ENCODE measurements at places on chromosomes 16 and 17.

DNA sequence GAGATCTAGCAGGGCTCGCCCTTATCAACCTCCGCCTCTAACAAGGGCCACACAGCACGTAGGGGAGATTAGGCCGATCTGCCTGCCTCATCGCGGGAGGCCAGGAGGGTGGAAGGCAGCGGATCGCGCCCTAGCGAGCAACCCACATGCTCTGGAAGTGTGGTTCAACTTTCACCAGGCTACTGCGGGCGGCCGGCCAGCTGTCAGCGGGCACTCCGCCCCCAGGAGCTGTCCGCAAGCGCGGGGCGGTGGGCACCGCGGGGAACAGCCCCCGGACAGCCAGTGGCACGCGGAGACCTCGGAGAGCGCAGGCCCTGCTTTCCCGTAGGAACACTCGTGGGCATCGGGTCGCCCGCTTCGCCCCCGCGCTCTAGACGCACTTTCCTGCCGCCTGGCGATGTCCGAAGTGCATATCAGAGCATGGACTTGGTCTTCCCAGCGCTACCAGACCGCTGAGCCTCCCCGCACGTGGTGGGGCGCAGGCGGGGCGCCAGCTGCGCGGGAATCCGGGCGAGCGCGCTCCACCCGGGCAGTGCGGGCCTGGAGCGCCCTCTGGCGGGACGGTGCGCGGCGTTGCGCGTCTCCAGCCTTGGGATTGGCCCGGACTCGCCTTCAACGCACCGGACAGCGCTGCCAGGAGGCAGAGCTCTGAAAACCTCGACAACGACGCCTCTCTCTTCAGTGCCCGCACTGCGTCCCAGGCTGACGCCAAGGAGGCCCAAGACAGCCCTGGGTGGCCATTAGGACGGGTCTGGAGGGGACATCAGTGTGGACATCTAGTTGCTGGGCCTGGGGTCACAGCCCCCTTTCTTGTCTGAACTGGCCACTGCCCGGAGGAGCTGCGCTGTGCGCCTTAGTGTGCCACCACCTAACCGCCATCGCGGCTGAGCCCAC, 3.6 kb upstream of the ZNHIT3 start:
- DNase-seq: peak; percentile 71

GRCh38 chr16:15966420-15966819, 17.0 kb downstream of the ABCC1 start:
- DNase-seq: peak; percentile 26

DNA sequence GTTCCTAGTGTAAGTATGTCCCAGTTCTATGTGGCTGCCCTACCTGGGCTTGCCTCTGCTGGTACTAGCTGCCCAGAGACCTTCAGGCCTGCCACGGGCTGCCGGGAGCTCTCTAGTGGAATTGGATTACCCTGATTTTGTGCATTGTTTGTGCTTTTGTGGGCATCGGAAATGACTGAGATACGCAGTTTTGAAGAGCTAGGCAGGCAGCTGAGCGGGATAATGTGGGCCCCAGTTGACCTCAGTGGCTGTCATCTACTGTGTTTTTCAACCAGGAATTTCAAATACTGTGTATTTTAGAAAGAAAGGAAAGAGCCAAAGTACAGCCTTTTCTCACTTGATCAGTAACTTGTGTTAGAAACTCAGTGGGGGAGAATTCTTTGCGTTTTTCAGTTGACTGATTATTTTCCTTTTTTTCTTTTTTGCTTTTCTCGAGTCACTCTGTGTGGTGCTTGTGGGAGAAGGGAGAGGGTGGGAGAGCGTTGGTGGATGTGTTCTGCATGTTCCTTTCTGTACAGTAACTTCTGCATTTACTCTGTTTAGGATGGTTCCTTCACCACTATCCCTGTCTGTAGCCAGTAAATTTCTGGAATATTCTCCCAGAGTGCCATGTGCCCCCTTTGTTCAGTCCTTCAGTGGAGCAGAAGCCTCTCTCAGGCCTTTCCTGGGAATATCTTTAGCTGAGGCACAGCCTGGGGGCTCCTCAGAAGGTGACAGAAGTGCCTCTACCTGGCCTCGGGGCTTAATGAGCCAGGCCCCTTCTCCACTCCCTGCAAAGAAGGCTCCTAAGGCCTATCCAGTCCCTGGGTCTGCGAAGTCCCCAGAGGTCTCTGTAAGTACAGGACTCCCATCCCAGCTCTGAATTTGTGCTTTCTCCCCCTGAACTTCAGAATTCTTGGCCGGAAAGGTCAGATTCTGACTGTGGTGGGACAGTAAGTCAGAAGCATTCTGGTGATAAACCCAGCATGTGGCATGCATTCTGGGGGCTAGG, 15.0 kb upstream of the SLC12A3 start:
- no peak for DNase-seq

DNA sequence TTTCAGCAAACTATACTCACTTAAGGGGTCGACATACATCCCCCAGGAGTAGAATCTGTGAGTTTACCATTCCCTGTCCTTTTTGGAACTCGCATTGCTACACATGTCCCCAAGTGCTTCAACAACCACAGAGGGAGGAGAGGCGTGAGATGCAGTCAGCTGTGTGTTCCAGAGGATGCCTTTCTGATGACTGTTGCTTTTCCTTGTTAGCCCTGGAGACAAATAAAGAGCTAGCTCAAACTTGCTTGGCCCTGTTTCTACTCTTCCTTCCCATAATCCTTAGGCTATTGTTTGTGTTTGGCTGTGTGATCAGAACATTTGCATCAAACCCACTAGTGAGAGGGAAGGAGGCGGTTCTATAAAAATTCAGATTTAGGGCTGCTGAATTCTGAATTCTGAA, 264.0 kb downstream of the ENGASE start:
- peak; percentile 6 for DNase-seq

DNA sequence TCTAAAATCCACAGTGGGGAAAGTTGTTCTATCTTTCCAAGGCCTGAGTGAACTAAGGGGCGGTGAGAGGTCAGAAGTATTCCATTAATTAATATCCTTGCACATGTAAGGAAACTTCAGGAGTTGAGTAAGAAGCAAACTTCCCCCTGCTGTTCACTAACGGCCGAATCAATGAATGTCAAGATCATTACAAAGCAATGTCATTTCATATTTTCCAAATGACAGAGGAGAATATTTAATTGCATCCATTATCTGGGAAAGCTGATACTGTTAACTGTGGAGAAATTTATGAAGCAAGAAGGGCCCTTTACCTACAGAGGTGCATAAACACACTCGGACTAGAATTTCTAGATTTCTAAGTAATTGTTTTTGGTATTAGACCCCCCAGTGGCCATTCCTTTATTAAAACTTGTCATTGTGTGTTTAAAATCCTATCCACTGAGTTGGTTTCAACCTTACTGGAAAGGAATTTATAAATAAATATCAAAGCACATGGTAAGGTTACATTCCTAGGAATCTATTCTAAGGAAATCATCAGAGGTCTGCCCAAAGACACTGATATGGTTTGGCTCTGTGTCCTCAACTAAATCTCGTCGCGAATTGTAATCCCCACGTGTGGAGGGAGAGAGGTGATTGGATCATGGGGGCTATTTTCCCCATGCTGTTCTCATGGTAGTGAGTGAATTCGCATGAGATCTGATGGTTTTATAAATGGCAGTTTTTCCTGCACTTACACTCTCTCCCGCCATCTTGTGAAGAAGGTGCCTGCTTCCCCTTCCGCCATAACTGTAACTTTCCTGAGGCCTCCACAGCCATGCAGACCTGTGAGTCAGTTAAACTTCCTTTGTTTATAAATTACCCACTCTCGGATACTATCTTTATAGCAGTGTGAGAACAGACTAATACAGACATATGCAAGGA, 20.4 kb upstream of the SMURF2 start:
- DNase-seq: no peak

GRCh38 chr17:68847711-68848110, 107.5 kb downstream of the ABCA8 start:
- no peak for DNase-seq

GRCh38 chr17:81302861-81303333, 7.8 kb upstream of the SLC38A10 start:
- no peak for DNase-seq

GRCh38 chr16:65312071-65312470, 190.2 kb upstream of the CDH11 start:
- no peak for DNase-seq

- no peak for DNase-seq
These were observed 171.2 kb upstream of the SDK2 start for GRCh38 chr17:73815474-73815873.

- DNase-seq: no peak
These were observed 24.4 kb downstream of the TBC1D3B start for GRCh38 chr17:36151891-36152638.

GRCh38 chr16:14527411-14528044, 102.5 kb downstream of the PARN start:
- DNase-seq: no peak

- no peak for DNase-seq
These were observed 42.4 kb upstream of the TRAP1 start for GRCh38 chr16:3759736-3760135.

DNA sequence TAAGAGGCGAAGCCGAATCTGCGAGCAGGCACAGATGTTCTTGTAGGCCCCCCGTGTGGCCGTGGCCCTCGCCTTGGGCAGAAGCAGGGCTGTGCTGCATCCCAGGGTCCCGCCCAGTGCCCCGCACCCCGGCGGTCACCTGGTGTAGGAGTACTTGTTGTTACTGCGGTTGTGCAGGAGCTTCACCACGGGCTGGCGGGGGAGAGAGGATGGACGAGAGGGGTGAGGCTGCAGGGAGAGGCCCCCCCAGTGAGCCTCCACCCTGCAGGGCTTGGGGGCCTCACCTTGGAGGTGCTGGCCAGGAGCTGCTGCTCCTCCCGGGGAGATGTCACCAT, 11.4 kb downstream of the ASPHD1 start:
- no peak for DNase-seq

DNA sequence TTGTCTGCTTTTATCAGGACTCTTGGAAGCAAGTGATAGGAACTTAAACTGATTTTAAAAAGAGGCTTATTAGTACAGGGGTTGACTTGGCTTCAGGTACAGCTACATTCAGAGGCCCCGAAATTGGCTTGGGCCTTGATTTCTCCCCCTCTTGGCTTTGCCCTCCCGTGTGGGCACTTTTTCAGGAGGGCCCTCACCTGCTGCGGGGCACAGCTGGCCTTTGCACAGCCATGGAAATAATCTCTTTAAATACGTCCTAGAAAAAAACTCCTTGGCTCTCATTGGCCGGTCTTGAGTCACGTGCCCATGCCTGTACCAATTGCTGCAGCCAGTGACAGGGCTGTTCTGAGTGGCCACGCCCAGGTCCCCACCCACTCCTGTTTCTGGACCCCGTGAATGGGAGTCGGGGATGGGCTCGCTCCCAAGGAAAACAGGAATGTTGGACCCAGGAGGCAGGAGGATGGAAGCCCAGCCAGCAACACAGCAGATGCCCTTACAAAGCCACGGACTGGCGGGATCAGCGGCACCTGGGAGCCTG, 15.0 kb downstream of the CA5A start:
- no peak for DNase-seq

GRCh38 chr17:73958453-73958852, 245.0 kb upstream of the RPL38 start:
- DNase-seq: no peak

DNA sequence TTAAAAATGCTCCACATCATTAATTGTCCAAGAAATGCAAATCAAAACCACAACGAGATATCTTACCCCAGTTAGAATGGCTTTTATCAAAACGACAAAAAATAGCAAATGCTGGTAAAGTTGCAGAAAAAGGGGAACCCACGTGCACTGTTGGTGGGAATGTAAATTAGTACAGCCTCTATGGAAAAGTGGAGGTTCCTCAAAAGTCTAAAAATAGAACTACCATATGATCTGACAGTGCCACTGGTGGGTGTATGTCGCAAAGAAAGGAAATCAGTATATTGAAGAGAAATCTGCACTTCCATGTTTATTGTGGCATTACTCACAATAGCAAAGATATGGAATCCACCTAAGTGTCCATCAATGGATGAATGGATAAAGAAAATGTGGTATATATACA, 38.2 kb upstream of the ZFHX3 start:
- no peak for DNase-seq

- no peak for DNase-seq
These were observed 4.2 kb downstream of the CDK3 start for GRCh38 chr17:76004750-76005262.

DNA sequence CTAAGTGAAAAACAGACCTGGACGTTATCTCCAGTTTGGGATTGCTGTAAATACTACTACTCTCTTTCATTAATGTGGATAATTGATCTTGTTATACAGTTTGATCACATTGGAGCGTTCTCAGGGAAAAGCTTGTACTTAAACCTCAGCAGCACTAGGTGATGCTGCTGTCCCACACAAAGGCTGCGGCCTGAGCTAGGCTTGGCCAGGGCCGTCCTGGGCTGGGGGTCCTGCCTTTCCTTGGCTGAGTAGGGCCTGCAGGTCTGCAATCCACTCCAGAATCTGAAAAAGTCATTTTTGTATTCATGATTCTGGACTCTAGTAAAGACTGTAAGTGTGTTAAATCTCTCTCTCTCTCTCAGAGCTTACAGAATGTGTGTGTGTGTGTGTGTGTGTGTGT, 23.7 kb upstream of the PMFBP1 start:
- no peak for DNase-seq

GRCh38 chr17:7141824-7142223, 27.2 kb upstream of the ASGR2 start:
- DNase-seq: no peak

DNA sequence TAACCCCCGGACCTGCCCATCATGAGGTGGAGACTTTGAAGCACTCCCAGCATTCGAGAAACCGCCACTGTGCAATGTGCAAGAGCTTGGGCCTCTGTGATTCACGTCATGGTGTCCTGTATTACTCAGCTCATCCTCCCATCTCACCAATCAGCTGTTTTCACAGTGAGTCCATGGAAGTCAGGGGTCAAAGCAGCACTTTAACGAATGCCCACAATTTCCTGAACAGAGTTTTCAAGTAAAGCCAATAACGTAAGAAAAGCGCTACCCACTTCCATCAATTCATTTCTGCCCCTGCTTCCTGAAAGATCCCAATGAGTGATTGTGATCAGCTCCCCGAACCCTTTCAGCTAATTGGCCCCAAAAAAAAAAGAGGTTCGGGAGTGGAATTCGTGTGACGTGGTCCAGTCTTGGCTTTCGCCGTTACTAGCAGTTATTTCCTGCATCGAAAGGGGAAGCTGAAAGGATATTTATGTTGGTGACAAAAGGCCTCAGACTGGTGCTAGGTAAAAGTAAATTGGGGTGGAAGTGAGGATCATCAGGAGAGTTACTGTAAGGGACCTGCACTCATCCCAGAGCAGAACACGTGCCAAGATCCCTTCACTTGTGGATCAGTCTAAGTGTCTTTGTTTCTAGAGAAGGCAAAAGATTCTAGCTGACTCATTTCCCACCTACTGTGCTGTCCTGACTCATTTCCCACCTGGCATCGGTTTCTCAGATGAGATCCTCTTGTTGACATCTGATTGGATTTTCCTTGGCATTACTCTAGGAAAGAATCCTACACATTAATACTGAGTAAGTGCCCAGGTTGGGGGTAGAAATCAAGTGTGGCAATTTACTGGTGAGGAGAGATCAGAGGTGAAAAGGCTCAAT, 136.7 kb upstream of the NUDT7 start:
- peak; percentile 98 for DNase-seq
